ENCODE measurements at places on chromosomes 7 and 10. TPM values are rescaled to one million over a fixed set of nuclear protein-coding genes. Genes with fewer than 3 reads are reported as not detected.

- no peak for DNase-seq
Observed at GRCh38 chr7:99013266-99014112, 130.4 kb downstream of the SMURF1 start.

DNA sequence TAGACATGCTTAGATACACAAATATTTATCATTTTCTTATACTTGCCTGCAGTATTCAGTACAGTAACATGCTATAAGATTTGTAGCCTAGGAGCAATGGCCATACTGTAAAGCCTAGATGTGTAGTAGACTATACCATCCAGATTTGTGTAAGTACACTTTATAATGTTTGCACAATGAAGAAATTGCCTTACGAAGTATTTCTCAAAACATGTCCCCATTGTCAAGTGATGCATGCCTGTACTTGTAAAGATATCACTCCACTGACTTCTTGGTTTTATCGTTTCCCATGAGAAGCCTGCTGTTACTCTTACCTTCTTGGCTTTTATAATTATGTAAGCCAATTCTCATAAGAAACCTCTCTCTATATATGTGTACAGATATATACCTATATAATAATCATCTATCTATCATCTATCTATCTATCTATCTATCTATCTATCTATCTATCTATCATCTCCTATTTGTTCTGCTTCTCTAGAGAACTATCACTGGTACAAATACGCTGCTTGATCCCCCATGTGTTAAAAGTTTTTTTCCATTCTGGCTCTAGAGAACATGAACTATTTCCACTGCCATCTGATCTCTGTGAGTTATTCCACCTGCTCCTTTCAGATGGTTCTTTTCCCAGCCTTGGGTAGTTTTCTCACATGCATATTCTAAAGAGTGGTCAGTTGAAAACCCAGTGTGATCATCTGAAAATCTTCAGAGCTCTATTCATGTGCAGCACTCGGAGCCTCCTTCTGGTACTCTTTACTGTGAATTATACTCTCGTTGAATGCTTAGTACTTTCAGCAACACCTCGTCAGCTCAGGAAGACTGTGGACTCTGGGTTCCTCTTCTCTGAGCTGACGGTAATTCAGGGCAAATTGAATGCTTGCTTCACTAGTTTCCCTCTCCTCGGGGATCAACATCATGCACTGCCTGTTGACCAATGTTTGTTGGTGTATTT, 14.5 kb upstream of the VCL start:
- no peak for DNase-seq

DNA sequence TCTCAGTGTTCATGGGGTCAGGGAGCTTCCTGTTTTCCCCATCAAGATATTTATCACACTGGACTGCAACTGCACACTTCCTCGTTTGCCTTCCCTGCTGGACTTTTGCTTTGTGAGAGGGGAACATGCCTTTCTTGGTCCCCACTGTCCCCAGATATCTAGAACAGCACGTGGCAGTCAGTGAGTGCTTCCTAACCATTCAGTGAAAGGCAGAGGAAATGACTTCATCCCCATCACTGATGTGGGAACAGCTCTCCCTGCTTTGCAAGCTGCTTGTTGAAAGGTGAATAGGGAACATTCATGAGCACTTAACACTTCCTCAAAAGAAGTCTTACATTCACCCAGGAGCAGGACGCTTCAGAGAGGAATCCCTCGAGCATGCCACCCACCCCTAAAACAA, 135.4 kb downstream of the MYOF start:
- no peak for DNase-seq

- peak; percentile 61 for DNase-seq
Observed at GRCh38 chr7:93327006-93327633, 95.0 kb downstream of the VPS50 start.

DNA sequence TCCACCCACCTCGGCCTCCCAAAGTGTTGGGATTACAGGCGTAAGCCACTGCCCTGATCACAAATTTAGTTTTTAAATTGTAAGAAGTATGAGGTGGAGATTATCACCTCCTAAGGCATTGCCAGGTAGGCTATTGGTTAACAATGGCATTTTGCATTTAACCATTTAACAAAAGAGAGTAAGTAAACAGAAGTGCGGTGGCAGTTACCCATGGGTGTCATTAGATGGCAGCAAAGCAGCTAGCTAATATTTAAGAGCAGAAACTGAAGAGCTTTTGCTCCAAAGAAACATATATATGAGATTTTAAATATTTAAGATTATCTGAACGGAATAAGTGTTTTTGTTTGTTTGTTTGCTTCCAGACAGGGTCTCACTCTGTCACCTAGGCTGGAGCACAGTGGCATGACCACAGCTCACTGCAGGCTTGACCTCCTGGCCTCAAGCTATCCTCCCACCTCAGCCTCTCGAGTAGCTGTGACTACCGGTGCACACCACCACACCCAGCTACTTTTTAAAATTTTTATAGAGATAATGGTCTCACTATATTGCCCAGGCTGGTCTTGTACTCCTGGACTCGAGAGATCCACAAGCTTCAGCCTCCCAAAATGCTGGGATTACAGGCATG, 325.5 kb upstream of the C7orf33 start:
- peak; percentile 51 for DNase-seq

DNA sequence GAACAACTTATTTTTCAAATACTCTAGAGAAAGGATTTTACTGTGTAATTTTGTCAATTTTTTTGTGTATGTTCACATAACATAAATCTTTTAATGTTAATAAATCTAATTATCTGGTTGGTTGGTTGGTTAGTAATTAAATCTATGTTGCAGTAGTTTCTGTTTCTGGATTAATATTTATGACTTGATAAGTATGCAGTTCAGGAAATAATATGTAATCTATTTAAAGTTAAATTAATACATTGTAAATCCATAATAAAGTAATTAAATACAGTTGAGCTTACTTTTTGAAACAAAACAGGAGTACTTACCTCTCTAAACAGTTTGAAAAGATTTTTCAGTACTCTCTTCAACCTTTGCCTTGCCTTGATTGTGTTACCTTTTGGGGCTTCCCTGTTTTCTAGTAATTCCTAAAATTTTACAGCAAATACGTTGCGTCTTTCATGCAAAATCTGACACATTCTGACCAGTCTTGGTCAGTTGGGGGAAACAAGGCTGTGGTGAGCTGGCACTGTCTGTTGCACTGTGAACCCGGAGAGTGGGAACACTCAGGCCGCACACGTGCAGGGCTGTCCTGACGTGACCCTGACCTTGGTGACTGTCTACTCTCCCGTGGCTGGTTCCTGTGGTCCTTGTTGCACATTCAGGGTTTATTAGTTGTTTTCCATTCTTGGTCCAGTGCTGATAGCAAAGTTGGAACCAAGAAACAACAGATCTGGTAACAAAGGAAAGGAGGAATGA, 45.6 kb upstream of the FGL2 start:
- DNase-seq, result no peak

- no peak for DNase-seq
Observed at GRCh38 chr7:21898265-21898930, 47.3 kb downstream of the CDCA7L start.

Gene PKD2L1
- not detected for total RNA-seq

Gene CALML3
- 0.25 TPM for total RNA-seq

Gene OR13A1
- total RNA-seq, result not detected
